ENCODE measurements at places on chromosomes 2 and 18.

- DNase-seq: no peak
Observed at GRCh38 chr18:14978962-14979535, 231.1 kb downstream of the ANKRD30B start.

DNA sequence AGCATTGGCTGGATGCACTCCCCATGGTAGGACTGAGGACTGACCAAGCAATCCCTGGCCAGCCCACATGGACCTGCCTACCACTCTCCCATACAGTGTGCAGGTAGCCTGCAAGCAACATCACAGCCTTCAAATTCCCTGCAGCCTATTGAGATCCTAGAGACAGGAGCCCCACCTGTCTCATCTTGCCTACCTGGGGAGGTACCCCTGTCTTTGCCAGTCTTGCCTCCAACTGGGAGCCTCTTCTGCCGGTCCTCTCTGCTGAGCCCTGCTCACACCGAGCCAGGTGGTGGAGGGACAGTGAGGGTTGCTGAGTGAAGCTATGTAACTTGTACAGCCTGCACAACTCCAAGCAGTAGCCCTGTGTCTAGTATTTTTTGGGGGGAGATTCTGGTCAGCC, 29.9 kb downstream of the TTC32 start:
- no peak for DNase-seq

- no peak for DNase-seq
Observed at GRCh38 chr18:70453058-70453775, 164.4 kb downstream of the SOCS6 start.

DNA sequence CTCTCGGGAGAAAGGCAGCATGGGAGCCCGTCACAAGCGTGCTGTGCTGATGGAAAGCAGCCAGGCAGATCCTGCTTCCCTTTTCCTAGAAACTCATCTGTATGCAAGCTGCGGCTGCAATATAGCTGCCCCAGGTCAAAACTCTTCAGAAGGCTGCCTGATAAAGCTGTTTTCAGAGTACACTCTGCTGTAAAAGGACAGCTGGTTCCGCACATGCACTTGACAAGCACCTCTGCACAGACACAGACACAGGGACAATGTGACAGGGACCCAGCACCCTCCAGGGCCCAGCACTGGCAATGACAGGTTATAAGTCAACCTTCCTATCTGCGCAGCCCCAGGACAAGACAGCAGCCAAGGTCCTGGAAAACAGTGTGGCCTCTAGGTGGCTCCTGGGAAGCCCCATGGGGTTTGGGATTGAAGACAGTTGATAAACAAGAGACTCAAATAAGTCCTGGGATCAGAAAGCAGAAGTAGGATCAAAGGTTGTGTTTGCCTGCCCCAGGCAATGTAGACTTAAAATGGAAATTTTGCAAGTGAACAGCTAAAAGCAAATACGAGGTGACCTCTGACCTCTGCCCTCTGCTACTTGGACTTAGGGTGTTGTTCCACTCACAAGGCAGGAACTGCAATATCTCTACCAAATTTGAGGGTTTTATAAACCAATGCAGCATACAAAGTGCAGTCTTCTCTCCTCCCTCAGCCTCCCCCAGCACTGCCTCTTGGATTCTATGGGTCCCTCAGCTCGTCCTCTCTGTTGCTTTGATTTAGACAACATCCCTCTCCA, 16.9 kb downstream of the SLC66A2 start:
- DNase-seq: no peak

DNA sequence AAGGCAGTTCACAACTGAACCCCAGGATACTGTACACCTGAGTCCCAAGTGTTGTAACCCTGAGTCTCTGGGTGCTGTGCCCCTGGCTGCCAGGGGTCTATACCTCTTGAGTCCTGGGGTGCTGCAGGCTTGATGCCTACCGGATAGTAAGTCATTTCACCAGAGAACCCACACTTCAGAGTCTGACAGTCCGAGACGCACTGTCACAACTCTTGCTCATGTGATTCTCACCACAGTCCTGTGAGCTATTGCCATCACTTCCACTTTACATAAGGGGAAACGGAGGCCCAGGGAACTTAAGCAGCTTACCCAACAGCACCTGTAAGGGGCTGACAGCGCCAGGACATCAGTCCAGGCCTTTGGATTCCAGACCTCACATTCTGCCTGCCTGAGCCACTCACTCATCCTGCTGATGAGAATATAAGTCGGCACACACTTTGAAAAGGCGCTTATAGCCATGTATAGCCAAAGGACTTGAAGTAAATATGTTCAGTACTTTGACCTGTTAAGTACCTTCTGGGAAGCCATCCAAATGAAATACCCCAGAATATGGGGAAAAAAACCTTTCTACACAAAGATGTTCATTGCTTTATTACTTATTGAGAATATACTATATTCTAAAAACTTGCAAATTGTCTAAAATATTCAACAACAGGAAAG, 180.7 kb upstream of the ID2 start:
- DNase-seq: no peak
